ENCODE measurements at places on chromosomes 1 and 21.

DNA sequence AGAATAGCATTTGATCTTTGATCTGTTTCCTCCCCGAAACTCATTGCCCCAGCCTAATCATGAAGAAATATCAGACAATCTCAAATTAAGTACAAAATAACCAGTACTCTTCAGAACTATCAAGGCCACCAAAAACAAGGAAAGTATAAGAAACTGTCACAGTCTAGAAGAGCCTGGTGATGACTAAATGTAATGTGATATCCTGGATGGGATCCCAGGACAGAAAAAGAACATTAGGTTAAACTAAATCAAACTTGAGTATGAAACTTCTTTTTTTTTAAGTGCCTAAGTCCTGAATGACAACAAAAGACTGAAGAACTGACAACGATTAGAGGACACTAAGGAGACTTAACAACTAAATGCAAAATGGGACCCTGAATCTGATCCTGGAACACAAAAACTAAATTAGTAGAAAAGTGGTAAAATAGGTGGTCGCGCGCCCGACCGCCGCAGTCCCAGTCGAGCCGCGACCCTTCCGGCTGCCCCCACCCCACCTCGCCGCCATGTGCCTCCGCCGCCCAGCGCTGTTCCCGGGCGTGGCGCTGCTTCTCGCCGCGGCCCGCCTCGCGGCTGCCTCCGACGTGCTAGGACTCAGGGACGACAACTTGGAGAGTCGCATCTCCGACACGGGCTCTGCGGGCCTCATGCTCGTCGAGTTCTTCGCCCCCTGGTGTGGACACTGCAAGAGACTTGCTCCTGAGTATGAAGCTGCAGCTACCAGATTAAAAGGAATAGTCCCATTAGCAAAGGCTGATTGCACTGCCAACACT lies 5.5 kb upstream of the PRKAB2 start:
- DNase-seq = no peak

DNA sequence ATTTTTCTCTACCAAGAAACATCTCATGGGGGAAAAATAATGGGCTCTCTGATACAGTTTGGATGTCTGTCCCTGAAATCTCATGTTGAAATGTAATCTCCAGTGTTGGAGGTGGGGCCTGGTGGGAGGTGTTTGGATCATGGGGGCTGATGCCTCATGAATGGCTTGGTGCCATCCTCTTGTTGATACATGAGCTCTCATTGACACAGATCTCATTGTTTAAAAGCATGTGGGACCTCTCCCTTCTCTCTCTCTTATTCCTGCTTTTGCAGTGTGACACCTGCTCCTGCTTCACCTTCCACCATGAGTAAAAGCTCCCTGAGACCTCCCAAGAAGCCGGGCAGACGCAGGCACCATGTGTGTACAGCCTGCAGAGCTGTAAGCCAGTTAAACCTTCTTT lies 332.5 kb upstream of the NRIP1 start:
- no peak for DNase-seq

DNA sequence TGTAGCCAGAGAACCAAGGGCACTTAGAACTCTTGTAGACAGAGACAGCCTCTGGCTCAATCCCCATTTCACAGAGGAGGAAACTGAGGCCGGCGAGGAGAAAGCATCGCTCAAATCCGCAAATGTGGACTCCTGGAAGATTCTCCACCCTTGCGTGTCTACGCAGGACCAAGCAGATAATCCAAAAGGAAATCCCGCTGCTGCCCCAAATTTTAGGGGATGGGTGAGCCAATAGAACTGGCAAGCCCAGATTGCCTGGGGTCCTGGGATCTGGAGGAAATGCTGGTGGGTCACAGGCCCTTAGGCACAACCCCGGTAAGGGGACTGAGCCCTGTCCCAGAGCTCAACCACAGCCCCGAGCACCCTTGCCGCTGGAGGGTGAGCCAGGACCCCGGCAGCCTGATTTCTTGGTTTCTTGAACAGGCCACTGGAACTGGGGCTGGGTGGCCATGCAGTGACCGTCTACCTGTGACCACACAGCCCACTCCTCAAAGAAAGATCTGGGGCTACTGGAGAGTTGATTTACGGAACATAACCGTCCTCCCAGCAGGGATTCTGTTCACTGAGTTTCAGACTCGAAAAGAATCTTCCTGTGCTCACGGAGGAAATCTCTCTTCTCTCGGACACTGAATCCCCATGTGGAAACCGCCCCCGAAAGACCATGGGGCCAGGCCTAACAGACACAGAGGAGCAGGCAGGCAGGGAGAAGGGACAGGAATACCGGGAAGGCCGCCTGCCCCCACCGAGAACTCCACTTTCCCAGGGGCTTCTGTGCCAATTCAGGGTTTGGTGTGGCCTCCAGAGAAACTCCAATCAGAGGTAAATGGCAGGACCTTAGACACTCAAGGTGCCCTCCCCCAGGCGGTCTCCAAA lies 238.4 kb downstream of the NPHP4 start:
- no peak for DNase-seq

DNA sequence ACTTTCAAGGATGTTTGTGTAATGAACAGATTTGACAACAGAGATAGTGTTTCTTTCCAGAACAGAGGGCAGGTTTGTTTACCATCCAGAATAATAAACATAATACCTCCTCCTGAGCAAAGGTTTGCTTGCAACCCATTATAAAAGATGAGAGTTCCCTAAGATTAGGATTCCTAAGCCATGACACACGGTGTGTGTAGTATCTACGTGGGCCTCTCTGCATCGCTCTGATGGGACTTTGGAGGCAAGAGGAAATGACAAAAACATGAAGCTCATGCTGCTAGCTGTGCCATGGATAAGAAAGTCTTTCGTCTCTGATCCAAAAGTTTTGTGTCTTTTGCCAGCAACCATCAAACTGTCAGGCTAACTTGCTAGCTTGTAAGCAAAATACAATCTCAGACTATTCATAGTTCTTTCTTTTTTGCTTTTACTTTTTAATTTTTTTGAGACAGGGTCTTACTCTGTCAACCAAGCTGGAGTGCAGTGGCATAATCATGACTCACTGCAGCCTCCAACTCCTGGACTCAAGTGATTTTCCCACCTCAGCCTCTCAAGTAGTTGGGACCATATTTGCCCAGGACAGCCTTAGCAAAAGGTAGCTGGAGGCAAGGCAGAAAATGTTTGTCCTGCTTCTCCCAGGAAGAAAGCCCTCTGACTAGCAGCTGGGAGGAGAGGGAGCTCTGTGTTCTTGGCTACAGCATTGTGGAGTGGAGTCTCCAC lies 81.1 kb downstream of the LHX4 start:
- DNase-seq = no peak

DNA sequence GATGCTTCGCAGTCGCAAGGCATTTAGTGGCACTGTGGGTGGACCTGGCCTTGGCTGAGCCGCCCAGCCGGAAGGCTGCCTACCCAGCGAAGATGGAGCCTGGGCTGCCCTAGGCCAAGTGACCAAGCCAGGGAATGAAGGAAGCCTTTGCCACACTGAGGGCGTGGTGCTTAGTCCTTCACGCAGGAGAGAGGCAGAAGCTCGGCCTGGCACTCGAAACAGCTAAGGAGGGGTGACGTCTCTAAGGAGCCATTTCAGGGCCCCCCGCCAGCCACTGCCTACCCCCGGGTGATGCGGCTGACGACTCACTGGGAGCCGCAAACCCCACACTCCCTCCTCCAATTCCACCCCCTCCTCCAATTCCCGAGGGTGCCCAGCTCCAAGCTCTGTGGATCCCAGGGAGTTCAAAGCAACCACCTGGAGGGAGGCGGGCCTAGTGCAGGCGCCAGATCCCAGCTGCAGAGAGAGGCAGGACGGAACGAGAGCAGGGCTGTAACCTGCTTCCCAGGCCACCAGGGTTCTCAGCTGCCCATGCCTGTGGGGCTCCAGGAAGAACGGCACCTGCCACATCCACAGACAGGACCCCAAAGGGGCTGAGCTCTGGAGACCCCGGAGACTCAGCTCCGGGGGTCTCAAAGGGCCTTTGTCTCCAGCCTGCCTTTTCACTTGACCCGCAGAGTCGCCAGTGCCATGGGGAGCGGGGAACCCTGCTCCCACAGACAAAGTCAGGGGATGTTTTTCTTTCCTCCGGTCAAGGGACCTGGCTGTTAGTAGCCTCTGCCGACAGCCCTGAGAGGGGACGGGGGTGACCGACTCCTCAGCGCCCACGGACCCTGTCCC lies 75.8 kb downstream of the ARHGEF16 start:
- peak; percentile 32 for DNase-seq

DNA sequence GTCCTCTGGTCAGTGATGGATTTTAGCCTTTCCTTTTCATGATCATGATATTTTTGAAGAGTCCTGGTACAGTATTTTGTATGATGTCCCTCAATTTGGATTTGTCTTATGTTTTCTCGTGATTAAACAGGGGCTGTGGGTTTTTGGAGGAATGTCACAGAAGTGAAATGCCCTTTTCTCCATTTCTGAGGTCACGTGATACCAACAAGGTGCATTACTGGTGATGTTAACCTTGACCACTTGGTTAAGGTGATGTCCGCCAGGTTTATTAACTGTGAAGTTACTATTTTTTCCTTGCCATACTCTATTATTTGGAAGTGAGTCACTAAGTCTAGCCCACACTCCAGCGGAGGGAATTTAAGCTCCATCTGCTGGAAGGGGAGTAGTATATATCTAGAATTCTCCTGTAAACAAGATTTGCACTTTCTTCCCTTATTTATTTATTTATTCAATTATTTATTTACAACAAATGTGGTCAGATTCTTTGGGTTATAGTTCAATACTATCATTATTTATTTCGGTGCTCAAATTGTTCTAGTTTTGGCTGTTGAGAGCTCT lies 123.4 kb downstream of the HIVEP3 start:
- peak; percentile 45 for DNase-seq
